ENCODE measurements at places on chromosomes 6 and 20.

GRCh38 chr20:43528258-43528875, 20.9 kb downstream of the L3MBTL1 start:
- no peak for DNase-seq

DNA sequence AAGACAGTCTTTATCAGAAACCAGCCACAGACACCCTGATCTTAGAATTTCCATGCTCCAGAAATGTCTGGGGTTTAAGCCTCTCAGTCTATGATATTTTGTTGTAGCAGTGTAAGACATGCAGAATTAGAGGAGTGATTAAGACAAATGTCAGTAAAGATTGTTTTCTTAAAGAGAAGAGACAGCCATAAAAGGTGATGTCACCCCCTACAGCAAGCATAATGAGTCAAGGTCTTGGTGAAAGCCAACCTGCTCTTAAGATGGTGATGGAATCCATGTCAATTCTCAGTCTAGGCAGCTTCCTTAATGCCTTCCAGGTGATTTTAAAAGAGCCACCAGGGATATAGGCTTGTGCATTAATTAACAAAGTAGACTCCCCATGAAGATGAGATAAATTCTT, 849.9 kb upstream of the EPHA7 start:
- DNase-seq = no peak

DNA sequence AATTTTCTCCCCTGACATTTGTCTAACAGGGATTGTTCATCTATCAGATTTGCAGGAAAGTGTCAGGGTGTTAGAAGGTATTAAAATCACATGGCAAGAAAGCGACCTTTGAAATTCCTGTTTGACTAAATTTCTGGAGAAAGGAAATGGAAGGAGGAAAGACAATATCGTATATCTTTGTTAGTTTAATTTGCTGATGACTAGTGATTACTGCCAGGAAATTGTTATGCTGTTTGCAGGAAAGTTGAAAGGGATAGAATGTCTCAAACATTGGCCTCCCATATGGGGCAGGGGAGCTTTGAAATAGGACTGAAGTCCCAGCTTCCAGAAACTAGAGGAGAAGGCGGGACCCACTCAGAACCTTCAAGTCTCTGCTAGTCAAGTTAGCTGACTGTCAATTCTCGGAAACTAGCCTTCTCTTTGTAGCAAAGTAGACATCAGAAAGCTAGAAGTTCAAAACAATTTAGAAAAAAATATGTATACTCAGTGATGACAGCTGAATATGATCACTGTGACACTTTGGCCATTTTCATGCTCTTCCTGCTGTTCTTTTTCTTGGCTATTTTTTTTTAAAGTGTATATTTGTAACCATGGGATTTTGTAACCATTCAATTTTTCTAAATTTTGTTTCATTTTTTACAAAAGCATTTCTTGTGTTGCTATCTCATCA, 53.4 kb upstream of the RALGAPA2 start:
- no peak for DNase-seq

GRCh38 chr6:105642708-105643107, 239.8 kb upstream of the PREP start:
- DNase-seq = no peak

DNA sequence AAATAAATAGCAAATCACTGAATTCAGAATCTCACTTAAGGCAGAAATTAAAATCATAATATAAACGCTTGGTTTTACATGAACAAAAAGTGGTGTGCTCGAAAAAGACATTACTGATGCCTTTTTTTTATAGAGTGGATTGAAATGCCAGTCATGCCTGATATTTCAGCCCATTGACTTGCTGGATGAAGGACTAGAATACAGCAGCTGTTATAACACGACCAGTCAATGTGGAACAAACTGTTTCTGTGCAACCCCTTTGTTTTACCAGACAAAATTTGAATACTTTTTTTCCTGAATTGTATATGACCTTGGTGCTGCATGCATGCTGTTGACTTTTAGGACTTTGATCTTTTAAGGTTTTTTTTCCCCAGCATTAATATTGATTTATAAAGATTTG, 150.0 kb downstream of the QKI start:
- no peak for DNase-seq

GRCh38 chr6:108672641-108673040, 111.9 kb downstream of the FOXO3 start:
- no peak for DNase-seq
